ENCODE measurements at places on chromosomes 11 and 22.

DNA sequence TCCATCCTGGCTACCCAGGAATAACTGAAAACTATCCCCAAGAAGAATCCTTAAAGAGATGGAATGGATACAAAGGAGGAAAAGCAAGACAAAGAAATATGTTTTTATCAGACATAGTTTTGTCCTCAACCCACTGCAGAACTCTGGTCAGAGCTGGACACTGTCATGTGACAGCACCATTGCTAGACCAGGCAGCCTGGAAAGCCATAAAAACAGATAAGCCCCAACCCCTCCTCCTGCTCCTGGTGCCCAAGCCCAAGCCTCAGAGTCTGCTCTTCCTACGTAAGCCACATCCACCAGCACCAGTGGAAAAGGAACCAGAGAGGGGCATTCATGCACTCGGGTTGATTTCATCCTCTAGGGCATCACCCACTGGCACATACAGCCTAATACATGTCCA lies 116.9 kb downstream of the TRIM29 start:
- no peak for DNase-seq

DNA sequence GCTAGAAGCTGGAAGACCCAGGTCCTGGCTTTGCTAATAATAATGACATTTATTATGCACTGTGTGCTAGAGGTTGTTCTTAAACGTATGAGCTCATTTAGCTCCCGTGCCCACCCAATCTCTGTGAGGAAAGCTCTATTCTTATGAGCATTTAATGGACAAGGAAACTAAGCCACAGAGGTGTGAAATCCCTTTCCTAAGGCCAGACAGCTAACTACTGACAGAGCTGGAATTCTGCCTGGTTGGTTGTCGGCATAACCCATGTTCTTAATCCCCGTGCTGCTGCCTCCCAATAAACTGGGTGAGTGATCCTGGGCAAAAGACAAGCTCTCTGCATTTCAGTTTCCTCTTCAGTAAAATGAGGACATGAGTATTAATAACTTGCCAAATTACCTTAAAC lies 49.4 kb downstream of the SNX19 start:
- DNase-seq: no peak

- no peak for DNase-seq
These were observed 1369.6 kb upstream of the RAG2 start for GRCh38 chr11:37967635-37968034.

- no peak for DNase-seq
These were observed 11.7 kb upstream of the C1QTNF6 start for GRCh38 chr22:37199760-37200108.

DNA sequence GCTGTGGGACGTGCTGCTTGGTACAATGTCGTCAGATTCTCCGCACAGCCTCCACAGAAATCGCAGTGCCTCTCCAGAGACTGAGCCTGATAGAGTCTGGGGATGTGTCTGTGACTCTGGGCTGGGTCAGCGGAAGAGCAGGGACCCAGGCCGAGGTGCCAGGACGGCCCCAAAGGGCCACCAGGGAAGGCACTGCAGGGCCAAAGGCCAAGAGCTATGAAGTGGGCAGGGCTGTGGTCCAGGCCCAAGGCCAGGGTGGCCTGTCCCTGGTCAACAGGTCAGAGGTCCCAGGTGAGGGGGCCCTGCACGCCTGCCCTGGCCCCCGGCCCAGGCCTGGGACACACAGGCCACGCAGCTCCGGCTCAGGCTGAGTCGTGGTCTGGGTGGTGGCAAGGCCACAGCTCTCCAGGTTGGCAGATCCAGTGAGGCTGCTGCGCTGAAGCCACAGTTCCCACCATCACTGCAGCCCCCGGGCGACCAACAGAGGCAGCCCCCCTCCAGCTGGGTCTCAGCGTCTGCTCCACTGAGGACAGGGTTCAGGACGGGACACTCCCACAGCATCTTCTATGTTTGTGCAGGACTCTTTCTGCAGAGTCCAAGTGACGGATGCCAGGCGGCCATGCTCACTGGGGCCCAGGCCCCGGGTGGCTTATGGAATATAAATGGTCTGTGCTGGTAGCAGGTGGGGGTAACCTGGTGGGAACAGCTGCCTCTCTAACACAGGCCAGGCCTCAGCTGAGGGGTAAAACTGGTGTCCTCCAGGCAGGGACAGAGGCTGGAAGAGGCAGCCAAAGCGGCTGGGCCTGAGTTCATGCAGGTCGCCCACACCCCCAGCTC lies 4.8 kb upstream of the PIM3 start:
- no peak for DNase-seq

DNA sequence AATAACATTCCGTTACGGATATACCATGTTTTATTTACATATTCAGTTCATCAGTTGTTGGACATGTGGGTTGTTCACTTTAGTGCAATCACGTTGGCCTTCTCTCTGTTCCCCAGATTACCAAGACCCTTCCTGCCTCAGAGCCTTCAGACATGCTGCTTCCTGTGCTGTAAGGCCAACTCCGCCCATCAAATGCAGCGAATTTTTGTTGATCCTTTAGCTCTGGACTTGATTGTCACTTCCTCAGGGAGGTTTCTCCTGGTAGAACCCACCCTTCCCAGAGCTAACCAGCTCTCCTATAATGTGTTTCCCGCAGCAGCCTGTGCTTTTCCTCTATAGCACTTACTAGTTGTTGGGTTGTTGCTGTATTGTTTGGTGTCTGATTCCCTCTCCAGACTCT lies 39.4 kb downstream of the SWAP70 start:
- no peak for DNase-seq

GRCh38 chr11:68735646-68736045 lies 15.7 kb downstream of the TESMIN start:
- no peak for DNase-seq

DNA sequence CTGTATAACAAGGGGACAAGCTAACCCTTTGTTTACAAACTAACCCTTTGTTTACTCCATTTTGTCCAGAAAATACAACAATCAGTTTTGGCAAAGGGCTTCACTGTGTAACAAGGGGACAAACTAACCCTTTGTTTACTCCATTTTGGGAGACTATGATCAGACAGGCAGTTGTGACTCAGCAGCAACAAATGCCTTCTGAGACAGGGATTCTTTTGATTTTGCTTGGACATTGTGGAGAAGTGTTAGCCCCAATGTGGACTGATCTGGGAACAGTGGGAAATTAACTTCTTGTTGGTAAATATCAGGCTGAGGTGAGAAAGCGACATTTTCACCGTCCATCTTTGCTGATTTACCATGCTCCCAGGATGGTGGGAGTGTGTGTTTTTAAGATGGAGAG lies 983 bp downstream of the EHF start:
- no peak for DNase-seq

DNA sequence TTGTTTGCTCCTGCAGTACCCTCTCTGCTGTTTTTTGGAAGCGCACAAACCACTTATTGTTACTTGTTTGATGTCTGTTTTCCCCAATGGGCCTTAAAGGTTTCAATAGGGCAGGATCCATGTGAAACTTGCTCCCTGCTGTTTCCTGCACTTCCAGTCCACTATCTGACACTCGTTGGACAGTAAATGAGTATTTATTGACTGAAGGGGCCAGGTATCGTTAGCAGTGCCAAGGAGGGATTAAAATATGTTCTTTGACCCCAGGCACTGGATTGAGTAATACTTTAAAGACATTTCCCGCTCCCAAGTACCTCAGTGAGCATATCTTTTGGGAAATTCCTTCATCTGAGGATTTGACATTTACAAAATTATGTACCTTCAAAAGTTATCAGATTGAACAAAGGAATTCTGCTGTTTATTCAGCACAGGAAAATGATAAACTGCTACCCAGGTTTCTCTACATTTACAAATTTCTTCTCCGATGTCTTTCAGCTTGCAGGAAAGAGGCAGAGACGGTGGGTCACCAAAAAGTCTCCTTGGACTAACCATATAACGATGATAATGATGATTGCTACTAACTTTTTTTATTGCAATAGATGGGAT lies 23.3 kb upstream of the OR9Q2 start:
- DNase-seq: no peak

- DNase-seq: no peak
These were observed 96.5 kb downstream of the RPL27A start for GRCh38 chr11:8779107-8779506.

DNA sequence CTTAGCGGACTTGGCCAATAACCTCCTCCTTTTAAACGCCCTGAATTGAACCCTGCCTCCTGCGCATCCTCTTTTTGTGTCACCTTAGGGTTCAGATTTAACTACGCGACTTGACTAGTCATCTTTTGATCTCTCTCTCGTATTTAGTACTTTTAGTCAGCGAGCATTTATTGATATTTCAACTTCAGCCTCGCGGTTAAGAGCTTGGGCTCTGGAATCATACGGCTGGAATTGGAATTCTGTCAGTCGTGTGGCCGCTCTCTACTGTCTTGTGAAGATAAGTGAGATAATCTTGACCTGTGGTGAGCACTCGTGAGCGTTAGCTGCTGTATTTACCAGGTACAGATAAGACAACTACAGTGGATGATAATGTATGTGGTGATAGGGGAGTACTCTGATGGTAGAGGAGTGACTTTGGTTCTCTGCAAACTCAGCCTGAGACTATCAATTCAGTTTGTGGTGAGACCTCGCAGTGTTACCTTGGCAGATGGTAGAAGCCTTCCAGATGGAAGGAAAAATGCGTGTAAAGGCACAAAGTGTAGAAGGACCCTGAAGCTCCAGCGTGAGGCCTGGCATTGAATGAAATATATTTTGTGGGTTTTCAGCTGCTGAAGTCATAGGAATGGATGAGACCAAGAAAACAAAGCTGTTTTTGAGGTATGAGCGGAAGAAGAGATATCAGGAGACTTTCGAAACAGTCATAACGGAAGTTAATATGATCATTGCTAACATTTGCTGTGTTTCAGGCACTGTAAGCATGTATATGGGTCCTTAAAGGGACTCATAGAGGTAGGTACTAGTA lies 682 bp downstream of the ATM start:
- no peak for DNase-seq
